MM.1S (cell line): ENCODE measurements at places on chromosomes 7 and 10.
A peak's percentile ranks its signal among the peaks of the same experiment; 100 is the strongest.

DNA sequence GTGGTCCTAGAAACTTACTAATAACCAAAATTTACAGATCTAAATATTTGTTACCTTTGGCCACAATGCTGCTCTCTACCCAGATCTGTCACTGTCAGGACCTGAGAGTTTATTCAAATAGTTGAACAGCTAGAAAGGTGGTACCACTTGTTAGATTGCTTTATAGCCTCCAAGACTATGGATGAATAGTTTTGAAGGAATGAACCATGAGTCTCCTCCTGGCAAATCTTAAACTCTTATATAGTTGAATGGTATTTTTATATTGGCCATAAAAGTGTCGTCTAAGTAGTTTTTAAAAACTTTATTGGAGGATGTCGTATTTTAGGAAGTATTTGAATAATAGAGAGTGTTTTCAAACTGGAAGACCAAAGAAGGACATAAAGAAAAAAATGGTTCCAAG, 178.7 kb downstream of the AHR start:
- DNase-seq, result no peak

- no peak for DNase-seq
Observed at GRCh38 chr10:14911801-14912200, 33.1 kb downstream of the SUV39H2 start.

- no peak for DNase-seq
Observed at GRCh38 chr10:12938271-12938670, 63.2 kb downstream of the CCDC3 start.

- DNase-seq, result no peak
Observed at GRCh38 chr7:1939434-1940401, 269.6 kb downstream of the ELFN1 start.

DNA sequence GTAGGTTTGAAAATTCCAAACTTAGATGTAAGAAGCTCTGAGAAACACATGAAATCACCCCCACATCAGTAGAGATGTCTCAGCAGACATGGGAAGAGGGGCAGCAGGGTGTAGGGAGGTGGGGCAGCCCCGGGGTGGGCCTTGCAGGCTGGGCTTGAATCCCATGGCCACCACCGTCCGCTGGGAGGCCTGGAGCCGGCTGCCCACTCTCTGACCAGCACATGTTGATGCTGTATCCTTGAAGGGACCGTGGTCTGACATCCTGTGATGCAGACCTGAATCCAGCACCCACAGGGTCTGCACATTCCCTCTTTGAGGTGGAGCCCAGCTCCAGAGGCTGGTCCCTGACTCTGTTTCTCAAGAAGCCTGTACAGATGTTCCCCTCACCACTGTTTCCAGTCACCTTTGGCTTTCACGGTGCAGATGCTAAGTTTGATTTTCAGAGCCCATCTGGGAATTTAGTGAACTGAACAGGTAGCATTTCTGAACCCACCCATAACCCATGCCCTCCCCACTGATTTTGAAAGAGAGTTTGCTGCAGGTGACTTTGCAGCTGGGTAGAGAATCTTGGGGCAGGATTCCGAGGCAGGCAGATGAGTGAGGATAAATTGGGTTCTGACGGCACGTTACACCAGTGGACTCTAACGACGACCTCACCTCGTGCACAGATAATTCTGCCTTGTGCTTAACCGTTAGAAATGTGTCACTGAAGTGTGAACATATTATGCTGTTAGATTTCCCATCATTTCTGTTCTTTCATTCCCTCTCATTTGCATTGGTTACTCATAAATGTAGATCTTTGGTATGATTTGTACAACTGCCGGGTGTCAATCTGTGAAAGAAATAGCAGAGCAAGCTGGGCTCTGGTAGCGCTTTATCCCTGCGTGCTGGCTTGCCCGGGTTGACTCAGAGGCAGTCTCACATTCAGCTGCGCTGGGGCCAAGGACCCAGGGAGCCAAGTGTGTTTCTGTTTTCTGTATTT, 45.7 kb downstream of the IKZF1 start:
- DNase-seq, result no peak

GRCh38 chr7:133699386-133699785, 427.8 kb upstream of the LRGUK start:
- DNase-seq, result no peak

GRCh38 chr7:17965603-17966002, 25.3 kb upstream of the SNX13 start:
- no peak for DNase-seq

GRCh38 chr7:155959894-155960293, 147.6 kb upstream of the SHH start:
- no peak for DNase-seq

DNA sequence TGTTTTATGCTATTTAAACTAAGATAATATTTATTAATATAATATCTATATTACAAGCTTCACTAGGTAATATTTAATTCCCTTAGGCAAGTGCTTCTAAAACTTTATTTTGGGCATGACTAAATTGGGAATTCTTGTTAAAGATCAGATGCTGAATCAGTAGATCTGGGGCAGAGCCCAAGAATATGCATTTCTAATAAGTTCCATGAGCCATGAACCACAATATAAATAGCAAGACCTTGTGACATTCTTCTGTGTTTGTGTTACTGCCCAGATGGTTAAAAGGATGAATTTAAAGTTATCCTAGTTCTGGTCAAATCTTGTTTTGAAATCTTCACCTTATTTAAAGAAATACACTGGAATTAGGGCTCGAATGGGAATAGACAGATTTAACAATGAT, 258.4 kb upstream of the CACNA2D1 start:
- no peak for DNase-seq

- peak; percentile 38 for DNase-seq
Observed at GRCh38 chr10:43284341-43284910, 17.6 kb upstream of the RASGEF1A start.

DNA sequence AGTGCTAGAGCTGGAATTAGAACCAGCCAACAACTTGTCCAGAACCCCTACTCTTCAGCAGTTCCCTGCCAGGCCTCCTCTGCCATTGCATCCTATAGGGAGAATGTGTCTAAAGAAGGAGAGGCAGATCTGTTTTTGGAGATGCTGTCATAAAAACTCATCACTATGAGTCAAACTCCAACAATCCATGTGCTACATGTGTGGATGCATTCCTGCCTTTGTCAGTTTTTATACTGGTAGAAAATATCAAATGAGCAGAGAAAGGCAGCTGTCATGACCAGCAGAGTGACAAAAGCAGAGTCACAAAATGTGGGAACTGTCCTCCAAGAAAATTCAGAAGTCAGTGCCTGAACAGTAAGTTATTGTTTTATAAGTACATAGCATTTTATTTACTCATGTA, 93.0 kb downstream of the ABLIM1 start:
- no peak for DNase-seq

DNA sequence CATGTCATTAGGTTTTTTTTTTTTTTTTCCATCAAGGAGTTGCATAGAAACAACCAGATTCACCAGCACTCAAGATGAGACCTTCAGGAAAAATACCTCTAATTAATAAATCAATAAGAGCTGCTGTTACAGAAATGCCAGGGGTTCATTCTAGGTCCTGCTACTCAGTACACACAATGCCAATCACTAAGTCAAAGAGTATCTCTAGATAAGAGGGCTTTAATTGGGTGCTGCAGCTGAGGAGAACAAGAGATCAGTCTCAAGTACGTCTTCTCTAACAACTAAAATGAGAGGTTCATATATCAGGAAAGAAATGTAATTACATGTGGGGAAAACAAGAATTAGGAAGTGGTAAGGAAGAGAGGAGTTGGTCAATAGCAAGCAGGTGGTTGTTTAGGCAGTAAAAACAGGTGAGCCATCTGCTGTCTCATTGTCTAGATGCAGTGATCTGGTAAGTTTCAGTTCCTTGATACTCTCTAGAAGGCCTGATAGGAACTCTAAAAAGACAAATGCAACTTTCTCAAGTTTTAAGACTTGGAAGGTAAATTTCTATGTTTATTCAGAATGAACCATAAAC, 272.9 kb upstream of the ZWINT start:
- peak; percentile 80 for DNase-seq

GRCh38 chr10:78215645-78216044, 182.0 kb downstream of the RPS24 start:
- DNase-seq, result no peak

DNA sequence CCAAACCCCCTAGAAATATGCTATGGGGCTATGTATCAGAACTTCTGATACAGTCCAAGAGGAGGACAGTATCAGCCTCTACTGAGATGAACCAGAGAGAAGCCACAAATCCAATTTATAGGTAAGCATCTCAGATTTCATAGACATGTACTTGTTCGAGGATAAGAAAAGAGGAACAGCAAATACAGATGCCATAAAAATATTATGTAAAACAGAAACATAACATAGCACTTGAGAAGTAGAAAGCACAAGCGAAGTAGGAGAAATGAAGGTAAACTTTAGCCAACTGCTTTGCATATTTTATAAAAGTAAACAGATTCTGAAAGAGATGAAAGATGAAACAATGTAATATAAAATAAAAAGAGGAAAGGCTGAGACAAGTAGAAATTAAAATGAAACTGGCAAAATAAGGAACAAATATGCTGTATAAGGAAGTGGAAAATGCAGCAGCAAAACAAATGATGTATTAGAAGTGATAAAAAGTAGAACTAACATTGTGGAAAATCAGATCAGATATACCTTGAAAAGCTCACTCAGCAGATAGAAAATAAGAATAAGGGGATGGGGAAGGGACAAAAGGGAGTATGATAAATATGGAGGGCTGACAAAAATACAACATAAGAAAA, 135.1 kb downstream of the SKAP2 start:
- no peak for DNase-seq

DNA sequence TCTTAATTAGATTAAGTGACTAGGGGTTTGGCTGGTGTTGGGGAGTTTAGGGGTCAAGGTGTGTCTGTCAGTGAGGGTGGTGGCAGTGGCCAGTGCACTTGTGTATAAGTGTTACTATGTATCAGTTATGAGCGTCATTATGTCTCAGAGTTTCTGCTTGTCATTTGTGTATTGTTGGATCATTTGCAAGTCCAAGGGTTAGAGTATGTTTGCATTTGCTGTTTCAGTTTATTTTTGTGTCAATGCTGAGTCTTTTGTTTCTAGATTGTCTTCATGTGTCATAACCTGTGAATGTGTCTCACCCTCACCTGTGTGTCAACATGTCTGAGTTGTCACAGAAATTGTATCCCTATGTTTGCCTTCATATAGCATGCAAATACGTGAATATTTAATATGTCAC, 97.5 kb upstream of the PAX2 start:
- DNase-seq, result no peak

- DNase-seq, result no peak
Observed at GRCh38 chr10:100330079-100330478, at the start of gene PKD2L1. Gene PKD2L1, minus strand, starts transcription at chr10:100330228. Its CDS starts 125 bp downstream, at chr10:100330103.

GRCh38 chr7:133349101-133349500, 96.2 kb downstream of the EXOC4 start:
- DNase-seq, result peak; percentile 63

- DNase-seq, result no peak
Observed at GRCh38 chr10:9075420-9075819, 1020.9 kb downstream of the GATA3 start.

DNA sequence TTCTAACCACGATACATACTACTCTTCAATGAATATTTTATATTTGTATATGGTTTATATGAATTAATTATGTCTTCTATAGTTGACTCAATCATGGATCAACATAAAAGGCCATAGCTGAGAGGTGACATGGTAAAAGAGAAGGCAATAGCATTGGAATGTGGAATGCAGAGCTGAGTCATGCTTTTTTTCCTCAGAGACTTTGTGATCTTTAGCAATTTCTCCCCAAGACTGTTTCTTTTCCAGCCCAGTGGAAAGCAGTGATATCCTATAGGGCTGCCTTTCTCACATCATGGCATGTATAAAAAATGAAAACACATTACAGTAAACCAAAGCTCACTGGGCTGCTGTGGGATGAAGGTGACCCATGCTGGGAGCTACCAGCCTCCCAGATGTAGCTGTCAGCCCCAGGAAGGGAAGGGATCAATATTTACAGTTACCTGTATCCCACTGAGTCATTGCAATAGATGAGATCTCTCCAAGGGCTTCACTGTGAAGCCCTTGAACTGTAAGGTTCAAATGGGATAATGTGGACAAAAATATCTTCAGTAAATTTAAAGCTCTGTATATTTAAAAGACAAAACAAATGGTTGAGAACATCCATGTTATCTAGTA, 30.2 kb downstream of the SLC39A12 start:
- DNase-seq, result no peak

DNA sequence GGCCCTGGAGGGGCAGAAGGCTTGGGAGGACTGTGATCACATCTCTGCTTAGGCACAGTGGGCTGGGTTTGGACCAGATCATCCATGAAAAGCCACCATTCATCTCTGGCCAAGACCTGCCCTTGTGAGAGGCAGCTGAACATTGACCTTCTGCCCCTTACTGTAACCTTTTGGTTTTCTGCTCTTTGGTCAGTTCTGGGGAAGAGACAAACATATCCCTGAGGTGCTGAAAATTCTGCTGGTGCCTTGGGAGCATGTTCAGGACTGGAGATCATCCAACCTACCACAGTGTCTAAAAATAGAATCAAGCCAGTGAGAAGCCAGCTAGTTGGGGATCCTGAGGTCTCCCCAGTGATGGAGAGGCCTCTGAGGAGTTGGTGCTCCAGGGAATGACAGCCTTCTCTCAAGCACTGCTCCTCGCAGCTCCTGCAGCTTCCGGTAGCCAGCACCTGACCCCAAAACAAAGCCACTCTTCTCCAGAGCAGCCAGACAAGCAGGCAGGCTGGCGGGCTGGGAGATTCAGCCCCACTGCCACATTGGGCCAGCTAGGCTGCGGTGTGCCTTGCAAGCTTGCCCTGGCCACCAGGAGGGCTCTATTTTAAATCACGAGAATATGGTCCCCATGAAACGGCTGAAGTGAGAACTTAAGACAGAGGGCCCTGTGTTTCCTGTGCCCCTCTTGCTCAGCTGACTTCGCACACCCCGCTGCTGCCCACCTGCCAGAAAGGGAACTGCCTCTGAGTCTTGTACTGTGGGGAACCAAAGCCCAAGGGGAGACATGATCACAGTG, 37.8 kb upstream of the UBE2H start:
- DNase-seq, result no peak

DNA sequence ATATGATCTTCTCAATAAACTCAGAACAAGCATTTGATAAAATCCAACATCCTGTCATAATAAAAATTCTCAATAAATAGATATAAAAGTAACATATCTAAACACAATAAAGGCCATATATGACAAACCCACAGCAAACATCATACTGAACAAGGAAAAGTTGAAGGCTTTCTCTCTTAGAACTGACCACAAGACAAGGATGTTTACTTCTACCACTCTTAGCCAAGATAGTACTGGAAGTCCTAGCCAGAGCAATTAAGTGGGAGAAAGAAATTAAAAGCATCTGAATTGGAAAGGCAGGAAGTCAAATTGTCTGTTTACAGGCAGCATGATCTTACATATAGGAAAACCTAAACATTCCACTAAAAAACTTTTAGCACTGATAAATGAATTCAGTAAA, 510.9 kb downstream of the ANKRD7 start:
- DNase-seq, result no peak

GRCh38 chr7:12031638-12032037, 179.5 kb upstream of the TMEM106B start:
- peak; percentile 17 for DNase-seq

- no peak for DNase-seq
Observed at GRCh38 chr7:134888141-134888740, 98.1 kb upstream of the AGBL3 start.

- peak; percentile 40 for DNase-seq
Observed at GRCh38 chr7:2680792-2681490, 7.1 kb upstream of the AMZ1 start.
